Putamen (tissue), 1 donor: ENCODE measurements at places on chromosomes 7 and 10.

DNA sequence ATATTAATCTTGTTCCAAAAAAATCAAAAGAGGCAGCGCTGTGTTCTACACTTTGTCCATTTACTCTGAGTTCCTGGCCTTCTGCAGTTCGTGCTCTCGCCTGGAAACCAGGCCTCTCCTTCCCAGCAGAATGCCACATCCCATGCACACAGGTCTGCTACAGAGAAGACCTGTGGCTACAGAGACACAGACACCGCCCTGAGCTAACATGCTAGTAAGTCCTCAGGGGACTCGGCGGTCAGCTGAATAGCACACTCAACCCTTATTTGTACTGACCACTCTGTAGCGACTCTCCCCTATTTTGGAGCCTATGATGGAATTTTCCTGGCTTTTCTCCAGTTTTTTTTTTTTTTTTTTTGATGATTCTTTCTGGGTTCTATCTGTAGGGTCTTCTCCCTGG lies 12.8 kb downstream of the CREB3L2 start:
- DNase-seq, result no peak

DNA sequence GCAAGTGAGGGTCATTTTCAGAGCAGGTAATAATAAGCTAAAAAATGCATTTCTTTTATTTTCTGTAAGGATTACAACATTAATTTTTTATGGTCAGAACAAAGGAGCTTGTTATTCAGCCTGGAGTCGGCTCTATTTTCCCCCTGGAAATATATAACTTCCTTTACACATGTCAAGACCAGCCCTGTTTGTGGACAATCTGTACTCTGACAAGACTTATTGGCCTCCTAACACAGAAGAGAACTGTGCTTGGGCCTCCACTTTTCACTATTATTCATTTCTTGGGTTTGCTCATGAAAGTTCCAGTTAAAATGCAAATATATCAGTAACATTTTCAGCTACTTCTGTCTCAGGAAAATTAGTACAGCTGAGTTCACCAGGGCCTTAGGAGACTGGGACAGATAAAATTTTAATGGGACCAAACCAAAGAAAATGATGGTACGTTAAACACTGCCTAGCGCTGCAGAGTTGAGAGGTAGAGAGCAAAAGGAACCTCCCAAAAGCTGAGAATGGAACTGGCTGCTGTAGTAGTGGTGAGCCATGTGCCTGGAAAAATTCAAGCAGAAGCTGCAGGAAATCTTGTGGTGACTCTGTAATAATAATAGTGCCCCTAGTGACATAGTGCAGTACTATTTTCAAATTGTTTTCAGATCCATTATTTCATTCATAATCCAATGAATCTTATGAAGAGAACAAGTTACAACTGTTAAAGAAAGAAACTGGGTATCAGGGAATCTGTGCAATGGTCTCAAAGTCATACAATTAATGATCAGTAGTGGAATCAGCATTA lies 227.2 kb upstream of the KIAA1217 start:
- no peak for DNase-seq

GRCh38 chr7:141071260-141071854 lies 2.5 kb upstream of the TMEM178B start:
- peak; percentile 84 for DNase-seq

- no peak for DNase-seq
Observed at GRCh38 chr10:50512743-50513416, 110.9 kb downstream of the SGMS1 start.

DNA sequence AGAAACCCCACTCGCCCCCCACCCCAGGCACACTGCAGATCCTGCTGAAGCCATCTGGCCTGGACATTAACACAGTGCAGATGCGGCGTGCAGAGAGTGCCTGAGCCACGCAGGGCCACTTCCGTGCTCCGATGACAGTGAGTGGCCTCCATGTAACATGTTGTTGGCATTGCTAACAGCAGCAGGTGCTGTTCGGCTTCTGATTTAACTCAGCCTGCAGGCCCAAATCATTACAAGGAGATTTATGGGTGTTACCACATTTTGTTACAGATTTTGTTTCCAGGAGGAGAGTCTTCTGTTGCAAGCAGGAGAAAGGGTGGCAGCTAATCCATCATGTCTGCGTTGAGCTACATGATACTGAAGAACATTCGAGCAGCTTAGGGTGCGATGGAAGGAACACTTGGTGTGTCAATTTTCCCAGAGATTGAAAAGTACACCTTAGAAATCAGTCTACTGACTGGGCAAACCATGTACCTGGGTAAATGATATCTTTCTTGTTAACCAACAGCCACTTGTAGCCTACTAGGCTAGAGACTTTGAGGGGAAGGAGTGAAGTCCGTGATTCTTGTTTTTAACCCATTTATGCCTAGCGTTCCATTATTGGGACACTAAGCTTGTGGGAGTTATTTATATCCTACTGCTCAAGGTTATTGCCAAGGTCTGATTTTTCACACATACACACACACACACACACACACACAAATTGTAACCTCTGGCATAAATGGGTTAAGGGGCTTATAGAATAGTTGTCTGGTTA lies 90.0 kb downstream of the JCAD start:
- DNase-seq, result no peak

GRCh38 chr10:129258283-129258923 lies 208.6 kb upstream of the MGMT start:
- no peak for DNase-seq

DNA sequence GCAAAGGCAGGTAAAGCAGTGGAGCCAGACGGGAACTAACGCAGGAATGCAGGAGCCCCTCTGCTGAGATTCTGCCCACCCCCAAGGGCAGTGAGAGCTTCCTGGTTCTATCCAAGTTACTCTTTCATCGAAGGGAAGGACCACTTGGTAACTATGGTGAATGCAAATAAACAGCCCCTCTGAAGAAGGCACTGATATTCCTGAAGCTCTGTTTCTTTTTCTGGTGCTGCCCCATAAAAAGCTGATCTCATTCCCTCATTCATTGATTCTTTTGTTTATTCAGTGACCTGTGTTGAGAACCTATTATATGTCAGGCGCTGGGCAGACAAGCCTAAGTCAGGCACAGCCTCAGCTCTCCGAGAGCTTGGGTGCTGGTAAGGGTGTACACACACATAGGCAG lies 217.3 kb downstream of the SNX10 start:
- no peak for DNase-seq

DNA sequence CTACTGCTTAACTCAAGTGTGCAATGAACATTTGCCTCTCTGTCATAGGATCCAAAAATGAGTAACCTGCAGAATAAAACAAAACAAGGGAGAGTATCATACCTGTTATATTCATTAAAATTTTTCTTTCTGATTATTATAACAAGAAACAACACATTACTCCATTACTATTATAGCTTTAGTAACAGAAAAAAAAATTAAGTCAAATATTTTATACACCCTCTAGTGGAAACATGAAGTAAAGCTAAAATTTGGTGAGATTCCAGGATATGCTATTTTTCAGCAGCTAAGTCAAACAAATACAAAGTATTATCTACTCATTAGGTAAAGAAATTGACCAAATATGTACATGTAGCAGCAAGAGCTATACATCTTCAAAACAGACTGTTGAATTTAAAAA lies 56.3 kb downstream of the PDZD8 start:
- no peak for DNase-seq

- no peak for DNase-seq
Observed at GRCh38 chr7:102291056-102291915, 4.6 kb downstream of the SH2B2 start.

GRCh38 chr10:12051241-12051640 lies 8.6 kb upstream of the UPF2 start:
- DNase-seq, result no peak

DNA sequence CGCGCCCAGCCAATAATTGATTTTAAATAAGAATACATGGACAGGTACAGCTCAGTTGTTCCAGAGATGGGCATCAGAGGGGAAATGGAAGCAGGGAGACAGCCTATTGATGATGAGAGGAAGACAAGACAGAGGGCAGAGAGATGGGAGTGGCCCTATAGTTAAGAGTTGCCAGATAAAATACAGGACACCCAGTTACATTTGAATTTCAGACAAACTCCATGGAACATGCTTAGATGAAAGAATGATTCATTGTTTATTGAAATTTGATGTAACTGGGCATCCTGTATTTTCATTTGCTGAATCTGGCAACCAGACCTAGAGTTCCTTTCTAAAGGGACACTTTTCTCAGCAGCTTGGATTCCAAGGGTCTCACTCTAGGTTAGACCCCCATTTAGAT lies 341.1 kb downstream of the FRMD4A start:
- DNase-seq, result no peak

DNA sequence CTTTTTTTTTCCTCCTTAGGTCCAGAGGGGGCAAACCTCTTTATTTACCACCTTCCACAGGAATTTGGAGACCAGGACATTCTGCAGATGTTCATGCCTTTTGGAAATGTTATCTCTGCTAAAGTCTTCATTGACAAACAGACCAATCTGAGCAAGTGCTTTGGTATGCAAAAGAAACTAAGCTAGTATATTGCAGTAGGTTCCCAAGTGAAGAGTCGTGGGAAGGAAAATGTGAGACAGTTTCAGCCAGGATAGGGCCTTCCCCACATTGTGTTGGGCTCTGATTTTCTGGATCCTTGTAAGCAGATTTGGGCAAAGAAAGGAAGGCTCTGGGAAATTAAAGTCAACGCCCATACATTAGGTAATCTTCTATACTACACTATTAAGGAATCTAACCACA lies 285.6 kb downstream of the USP6NL start:
- DNase-seq, result no peak

GRCh38 chr7:159249671-159250070 lies 105.0 kb upstream of the VIPR2 start:
- no peak for DNase-seq

GRCh38 chr10:15745751-15746150 lies 26.0 kb upstream of the ITGA8 start:
- DNase-seq, result no peak

DNA sequence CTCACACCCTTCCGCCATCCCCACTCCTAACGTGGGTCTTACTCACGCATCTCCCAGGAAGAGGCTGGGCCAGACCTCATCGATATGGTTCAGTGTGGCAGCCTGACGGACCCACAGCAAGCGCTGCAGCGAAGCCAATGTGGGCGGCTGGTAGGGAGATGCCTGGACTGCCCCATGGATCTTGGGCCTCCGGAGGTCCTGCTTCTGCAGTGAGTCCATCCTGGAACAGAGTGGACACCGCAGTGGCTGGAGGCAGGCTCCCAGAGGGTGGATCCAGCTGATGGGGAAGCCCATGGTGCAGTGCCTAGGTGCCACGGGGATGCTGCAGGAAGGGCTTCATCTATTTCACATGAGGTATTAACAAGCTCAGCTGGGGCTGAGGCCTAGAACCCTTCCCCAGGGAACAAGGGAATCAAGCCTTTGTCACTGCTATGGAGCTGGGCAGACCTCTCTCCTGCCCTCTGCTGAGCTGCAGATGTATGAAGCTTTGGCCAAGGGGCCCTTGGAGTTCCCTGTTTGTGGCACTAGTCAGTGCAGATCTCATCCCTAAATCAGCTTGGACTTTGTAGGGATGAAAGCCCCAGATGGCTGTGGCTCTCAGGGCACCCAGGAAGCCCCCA lies 13.7 kb upstream of the SAMD8 start:
- DNase-seq, result no peak

GRCh38 chr10:18500576-18500975 lies 150.8 kb downstream of the NSUN6 start:
- DNase-seq, result no peak

GRCh38 chr10:103041391-103041790 lies 123.3 kb downstream of the CNNM2 start:
- no peak for DNase-seq

- no peak for DNase-seq
Observed at GRCh38 chr10:132417957-132418441, 21.0 kb downstream of the PWWP2B start.

DNA sequence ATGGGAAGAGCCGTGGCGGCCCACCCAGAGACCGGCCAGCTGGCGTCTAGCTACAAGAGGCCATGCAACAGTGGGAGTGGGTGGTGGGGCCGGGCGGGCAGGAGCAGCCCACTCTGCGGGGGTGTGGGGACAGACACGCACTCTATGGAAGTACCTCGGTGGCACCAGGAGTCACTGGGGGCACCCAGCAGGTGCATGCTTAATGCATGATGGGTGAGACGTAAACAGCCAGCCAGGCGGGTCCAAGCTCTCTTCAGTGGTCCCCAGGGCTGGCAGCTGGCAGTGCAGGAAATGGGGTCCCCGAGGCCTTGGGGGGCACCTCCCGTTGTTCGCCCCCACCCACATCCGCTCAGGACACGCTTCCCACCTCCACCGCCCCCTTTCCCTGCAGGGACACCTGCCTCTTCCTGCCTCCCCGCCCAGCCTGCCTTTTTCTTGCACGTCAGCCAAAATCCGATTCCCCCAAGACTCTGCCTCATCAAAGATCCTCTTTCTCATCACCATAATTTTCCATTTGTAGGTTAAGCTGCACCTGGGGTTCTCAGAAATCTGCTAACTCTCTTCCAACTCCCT lies 22.6 kb upstream of the PSMG3 start:
- no peak for DNase-seq

GRCh38 chr7:81327468-81328266 lies 408.8 kb upstream of the SEMA3C start:
- DNase-seq, result no peak

GRCh38 chr7:93301736-93302135 lies 69.6 kb downstream of the VPS50 start:
- DNase-seq, result no peak

GRCh38 chr10:88971221-88972061 lies 18.9 kb upstream of the ACTA2 start:
- no peak for DNase-seq

DNA sequence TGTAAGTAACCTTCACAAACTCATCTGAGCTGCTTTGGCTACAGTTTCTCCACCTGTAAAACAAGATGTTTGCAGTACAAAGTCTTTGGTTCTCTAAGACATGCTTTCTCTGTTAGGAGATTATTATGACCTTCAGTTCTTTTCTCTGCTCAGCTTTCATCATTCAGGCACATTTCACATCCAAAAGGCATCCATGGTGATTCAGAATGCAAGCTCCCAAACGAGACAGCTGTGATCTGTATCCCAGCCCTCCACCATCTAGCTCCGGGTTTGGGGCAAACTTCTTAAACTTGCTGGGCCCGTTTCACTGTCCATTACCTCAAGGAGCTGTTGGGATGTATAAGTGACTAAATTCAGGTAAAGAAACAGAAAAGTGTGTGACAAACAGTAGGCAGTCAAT lies 95.8 kb upstream of the COL1A2 start:
- no peak for DNase-seq

DNA sequence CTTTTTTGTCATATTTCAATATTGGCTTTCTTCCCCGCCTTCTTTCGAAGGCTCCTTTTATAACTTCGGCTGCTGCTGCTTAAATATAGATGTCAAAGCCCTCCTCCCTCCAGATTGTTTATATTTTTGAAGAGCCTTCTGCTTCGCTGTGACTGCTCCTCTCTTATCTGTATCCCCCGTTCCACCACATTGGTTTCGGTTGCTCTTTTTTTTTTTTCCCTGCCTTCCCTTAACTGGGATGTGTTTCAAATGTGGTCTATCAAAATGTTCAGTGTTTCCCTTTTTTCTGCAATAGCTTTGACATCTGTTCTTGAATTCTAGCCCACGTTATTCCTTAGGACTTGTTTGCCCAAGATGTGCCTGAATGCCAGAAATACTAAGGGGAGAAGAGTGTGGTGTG lies 96.4 kb downstream of the CUX1 start:
- no peak for DNase-seq

GRCh38 chr7:20352573-20353306 lies 22.0 kb downstream of the ITGB8 start:
- DNase-seq, result no peak

GRCh38 chr10:97494863-97495506 lies 3.2 kb downstream of the MMS19 start:
- no peak for DNase-seq

- DNase-seq, result no peak
Observed at GRCh38 chr7:151433721-151434400, 6.1 kb downstream of the CRYGN start.
